ENCODE measurements at places on chromosomes 1 and 21. TPM values are rescaled to one million over a fixed set of nuclear protein-coding genes. Genes with fewer than 3 reads are reported as not detected.

The AMY1A gene
- not detected for total RNA-seq

The PLA2G2A gene
- not detected for total RNA-seq

The IGSF3 gene
- total RNA-seq = 0.85 TPM

The TMEM52 gene
- 0.19 TPM for total RNA-seq

The SESN2 gene
- total RNA-seq = 14.0 TPM

The IVL gene
- total RNA-seq = not detected

The OR2T11 gene
- not detected for total RNA-seq

The HES4 gene
- total RNA-seq = 7.6 TPM

The NPHS2 gene
- not detected for total RNA-seq

The ETNK2 gene
- 3.7 TPM for total RNA-seq

The KLHL12 gene
- total RNA-seq = 38.1 TPM

The NUAK2 gene
- 5.2 TPM for total RNA-seq

The RNF207 gene
- total RNA-seq = 13.0 TPM

The EXTL1 gene
- total RNA-seq = 0.58 TPM

The FCRL6 gene
- total RNA-seq = not detected

The PTAFR gene
- under 0.01 TPM for total RNA-seq

The ANKRD35 gene
- total RNA-seq = 0.85 TPM

The PEX14 gene
- total RNA-seq = 13.6 TPM

The ZNHIT6 gene
- total RNA-seq = 12.1 TPM

The MEX3A gene
- 1.2 TPM for total RNA-seq

The OR14K1 gene
- not detected for total RNA-seq

The SLAMF9 gene
- total RNA-seq = 0.28 TPM

The MAEL gene
- not detected for total RNA-seq

The EPHA8 gene
- not detected for total RNA-seq

The DCDC2B gene
- not detected for total RNA-seq

The PRR9 gene
- total RNA-seq = not detected

The CRYZ gene
- 52.9 TPM for total RNA-seq

The LRRC8B gene
- total RNA-seq = 2.5 TPM

The GNG12 gene
- 234 TPM for total RNA-seq

The SPRR2E gene
- not detected for total RNA-seq

The ZBTB8B gene
- total RNA-seq = under 0.01 TPM

The SPRR2A gene
- not detected for total RNA-seq

The SYCP1 gene
- total RNA-seq = not detected

The TMCC2 gene
- 2.3 TPM for total RNA-seq

The SLFNL1 gene
- total RNA-seq = 0.28 TPM

The OR2G6 gene
- total RNA-seq = not detected

The FAM89A gene
- 5.9 TPM for total RNA-seq

The ZSCAN20 gene
- total RNA-seq = 12.7 TPM

The MAN1C1 gene
- total RNA-seq = 6.5 TPM

The TRAF3IP3 gene
- total RNA-seq = not detected

The GJC2 gene
- total RNA-seq = 2.7 TPM

The OSCP1 gene
- 7.1 TPM for total RNA-seq

The TMCO4 gene
- 12.7 TPM for total RNA-seq

The RPTN gene
- total RNA-seq = under 0.01 TPM

The RPE65 gene
- total RNA-seq = not detected

The FCGR2B gene
- not detected for total RNA-seq

The TNN gene
- not detected for total RNA-seq

The BGLAP gene
- 0.85 TPM for total RNA-seq

The SLC45A1 gene
- total RNA-seq = 1.4 TPM

The GSTM4 gene
- 7.9 TPM for total RNA-seq

The PTGS2 gene
- total RNA-seq = 38.2 TPM

The AADACL4 gene
- not detected for total RNA-seq

The CFHR1 gene
- 0.19 TPM for total RNA-seq

All from regular cardiac myocyte (primary cell).